ENCODE measurements at places on chromosomes 5 and 9. TPM values are rescaled to one million over a fixed set of nuclear protein-coding genes. Genes with fewer than 3 reads are reported as not detected.

- no peak overlapping the region for H3K4me3 ChIP-seq
- no peak overlapping the region for H3K27ac ChIP-seq
- H3K36me3 ChIP-seq, result no peaks in the 10 kb centered on the region
- H3K4me1 ChIP-seq, result peaks cover 15% of the 10 kb centered on the region
These were observed 419.8 kb downstream of the PLK2 start for GRCh38 chr5:58040044-58040443.

TXNDC15 gene
- polyA plus RNA-seq, result 35.8 TPM

DNA sequence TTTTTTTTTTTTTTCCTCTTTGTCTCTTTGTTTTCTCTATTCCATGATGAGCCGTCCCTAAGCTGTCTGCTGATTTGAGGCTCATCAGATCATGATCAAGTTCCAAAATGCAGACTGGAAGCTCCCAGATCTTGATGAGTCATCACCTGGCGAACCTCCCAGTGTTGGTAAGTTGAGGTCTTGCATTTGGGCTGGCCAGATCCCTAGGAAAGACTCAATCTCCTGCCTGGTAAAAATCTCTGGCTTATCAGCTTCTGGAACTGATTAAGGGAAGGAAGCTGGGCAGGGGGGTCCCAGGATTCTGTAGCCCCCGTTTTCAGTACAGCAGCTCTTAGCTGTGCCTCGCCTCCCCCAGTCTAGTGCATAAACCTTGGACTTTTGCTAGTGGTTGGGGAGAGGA is 69.0 kb downstream of the TSPAN17 start:
- peak; percentile 55 for DNase-seq
- no peaks in the 10 kb centered on the region for H3K36me3 ChIP-seq
- no peaks in the 10 kb centered on the region for H3K4me1 ChIP-seq
- no peak overlapping the region for H3K4me3 ChIP-seq
- no peak overlapping the region for H3K27ac ChIP-seq

GRCh38 chr5:41083306-41083705 is 12.2 kb upstream of the MROH2B start:
- DNase-seq, result no peak
- no peaks in the 10 kb centered on the region for H3K36me3 ChIP-seq
- no peak overlapping the region for H3K27ac ChIP-seq
- H3K27me3 ChIP-seq, result no peaks in the 10 kb centered on the region
- no peak overlapping the region for H3K4me3 ChIP-seq

DNA sequence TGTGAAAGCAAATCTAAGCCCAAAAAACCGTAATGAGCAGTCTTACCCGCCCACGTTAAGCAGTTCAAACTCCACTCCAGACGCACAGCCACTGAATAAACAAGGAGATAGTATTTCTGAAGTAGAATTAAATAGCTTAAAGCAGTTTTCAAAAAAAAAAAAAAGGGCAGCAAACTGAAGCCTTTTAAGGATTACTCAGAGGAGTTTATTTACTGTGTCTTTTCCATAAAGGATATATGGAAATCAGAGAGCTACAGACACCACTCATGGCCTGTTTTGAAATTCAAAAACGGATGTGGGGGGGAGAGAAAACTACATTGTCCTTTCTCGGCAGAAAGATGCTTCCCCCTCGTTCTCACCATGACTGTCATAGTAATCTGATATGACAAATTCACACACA is 83.7 kb upstream of the IRX1 start:
- H3K27ac ChIP-seq, result no peak overlapping the region
- no peaks in the 10 kb centered on the region for H3K27me3 ChIP-seq
- H3K4me1 ChIP-seq, result no peaks in the 10 kb centered on the region
- no peaks in the 10 kb centered on the region for H3K36me3 ChIP-seq
- H3K4me3 ChIP-seq, result no peak overlapping the region

DNA sequence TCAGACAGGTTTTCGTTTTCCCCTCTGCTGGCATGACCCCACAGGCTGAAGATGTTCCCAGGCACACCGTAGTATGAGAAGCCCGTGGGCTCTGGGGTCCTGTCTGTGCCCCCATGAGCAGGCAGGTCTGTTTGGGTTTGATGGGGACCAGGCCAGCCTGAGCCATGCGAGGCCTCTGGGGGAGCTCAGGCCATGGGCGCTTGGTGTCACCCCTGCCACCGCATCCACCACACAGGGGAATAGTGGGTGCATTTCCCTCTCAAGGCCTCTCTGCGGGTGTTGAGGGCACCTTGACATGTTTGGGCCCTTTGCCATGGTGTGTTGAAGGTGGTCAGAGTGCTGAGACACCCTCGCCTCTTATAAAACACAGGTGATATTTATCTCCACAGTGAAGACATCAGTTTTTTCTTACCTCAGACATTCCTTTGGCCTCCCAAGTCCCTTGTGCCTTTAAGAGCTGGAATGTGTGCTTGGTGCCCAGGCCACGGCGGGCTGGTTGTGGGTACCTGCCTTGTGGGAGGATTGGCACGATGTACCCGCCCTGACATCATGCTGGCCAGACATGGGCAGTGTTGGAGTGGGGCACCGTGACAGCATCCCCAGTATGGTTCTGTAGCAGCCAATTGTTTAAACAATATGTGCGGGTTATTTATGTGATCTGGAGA is 68.3 kb downstream of the WNK2 start:
- no peak overlapping the region for H3K4me3 ChIP-seq
- no peak for DNase-seq
- H3K27ac ChIP-seq, result no peak overlapping the region
- peaks cover 3% of the 10 kb centered on the region for H3K27me3 ChIP-seq
- no peaks in the 10 kb centered on the region for H3K4me1 ChIP-seq
- H3K36me3 ChIP-seq, result no peaks in the 10 kb centered on the region

MAMDC2 gene
- polyA plus RNA-seq, result 1.3 TPM

DNA sequence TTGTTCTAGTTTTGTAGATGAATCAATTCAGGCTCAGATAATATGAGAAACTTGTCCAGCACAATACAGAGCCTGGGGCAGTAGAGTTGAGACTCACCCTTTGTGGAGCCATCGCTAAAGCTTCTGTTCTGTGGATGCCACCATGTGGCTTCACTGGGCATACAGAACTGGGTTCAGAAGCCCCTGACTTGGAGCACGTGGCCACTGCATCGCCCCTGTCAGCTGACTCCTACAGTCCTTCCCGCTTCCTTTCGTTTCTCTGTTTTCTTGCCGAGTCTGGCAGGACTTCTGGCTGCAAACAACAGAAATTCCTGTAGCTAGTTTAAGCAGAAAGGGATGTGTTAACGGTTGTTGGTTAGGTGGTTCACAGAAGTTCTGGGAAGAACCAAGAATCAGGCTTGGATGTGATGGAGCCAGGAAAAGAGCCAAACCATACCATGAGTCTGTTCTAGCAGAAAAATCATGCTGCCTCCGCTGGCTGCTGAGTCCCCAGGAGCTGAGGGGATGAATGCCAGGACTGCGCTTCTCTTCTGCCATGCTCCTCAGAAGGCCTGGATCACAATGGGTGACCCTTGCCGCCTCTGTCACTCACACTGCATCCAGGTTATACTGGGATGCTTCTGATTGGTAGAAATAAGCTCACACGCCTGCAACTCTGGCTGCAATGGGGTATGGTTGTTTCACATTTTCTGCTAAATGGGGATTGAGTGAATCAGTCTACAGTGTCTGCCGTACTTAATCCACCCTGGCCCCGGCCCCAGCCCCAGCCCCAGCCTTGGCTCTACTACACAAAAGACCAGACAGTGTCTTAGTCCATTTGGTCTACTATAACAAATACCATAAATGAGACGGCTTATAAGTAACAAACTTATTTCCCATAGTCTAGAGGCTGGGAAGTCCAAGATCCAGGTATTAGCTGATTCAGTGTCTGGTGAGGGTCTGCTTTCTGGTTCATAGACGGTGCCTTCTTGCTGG is 262.5 kb downstream of the GOLPH3 start:
- H3K27ac ChIP-seq, result peak overlapping the region; percentile 16
- no peak overlapping the region for H3K4me3 ChIP-seq
- H3K36me3 ChIP-seq, result no peaks in the 10 kb centered on the region
- peaks cover 31% of the 10 kb centered on the region for H3K4me1 ChIP-seq

GRCh38 chr9:136964171-136964689 is 12.2 kb downstream of the LCN12 start:
- no peaks in the 10 kb centered on the region for H3K36me3 ChIP-seq
- H3K4me3 ChIP-seq, result no peak overlapping the region
- H3K4me1 ChIP-seq, result peaks cover 8% of the 10 kb centered on the region
- H3K27me3 ChIP-seq, result no peaks in the 10 kb centered on the region
- H3K27ac ChIP-seq, result no peak overlapping the region

DNA sequence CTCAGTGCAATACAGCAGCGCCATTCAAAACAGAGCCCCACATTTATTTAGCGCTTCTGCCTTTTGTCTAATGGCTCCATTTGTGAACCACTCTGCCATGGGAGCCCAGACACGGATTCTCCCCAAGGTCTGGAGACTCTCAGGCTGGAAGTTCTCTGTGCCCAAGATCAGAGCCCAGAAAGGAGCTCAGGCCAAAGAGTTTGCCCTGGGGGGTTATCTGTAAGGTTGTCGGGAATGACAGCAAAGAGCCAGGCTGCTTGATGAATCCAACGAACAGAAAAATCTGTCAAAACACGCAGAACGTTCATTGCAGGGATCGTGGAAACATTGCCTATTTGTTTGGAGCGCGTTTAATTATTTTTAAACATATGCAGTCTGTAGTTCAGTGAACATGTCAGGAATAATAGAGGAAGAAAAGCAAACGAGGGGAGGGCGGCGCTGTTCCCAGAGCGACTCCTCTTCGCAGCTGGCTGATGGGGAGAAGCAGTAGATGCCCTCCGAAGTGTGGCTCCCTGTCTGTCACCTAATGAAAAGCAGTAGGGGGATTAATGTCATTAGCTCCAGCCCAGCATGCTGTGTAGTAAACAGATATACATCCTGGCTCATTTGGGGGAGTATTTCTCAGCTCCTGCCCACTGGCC is 464.9 kb upstream of the MPDZ start:
- peaks cover 4% of the 10 kb centered on the region for H3K4me1 ChIP-seq
- no peaks in the 10 kb centered on the region for H3K27me3 ChIP-seq
- no peak for DNase-seq
- H3K4me3 ChIP-seq, result no peak overlapping the region
- no peaks in the 10 kb centered on the region for H3K36me3 ChIP-seq

RAB3C gene
- not detected for polyA plus RNA-seq

PCDHA9 gene
- polyA plus RNA-seq, result 0.01 TPM

DNA sequence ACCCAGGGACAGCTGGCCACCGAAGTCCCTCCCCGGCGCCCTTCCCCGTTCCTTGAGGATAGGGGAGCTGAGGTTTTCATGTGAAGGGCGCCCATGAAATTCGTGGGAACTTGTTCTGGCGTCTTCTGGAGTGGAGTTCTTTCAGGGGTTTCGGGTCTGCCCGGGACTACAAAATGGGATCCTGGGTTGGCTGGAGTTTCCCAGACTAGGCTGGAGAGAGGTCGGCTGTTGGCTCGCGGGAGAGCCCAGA is 3.6 kb upstream of the RGMB start:
- no peaks in the 10 kb centered on the region for H3K36me3 ChIP-seq
- peak overlapping the region; percentile 97 for H3K4me3 ChIP-seq
- DNase-seq, result no peak
- no peaks in the 10 kb centered on the region for H3K27me3 ChIP-seq
- H3K4me1 ChIP-seq, result peaks cover 16% of the 10 kb centered on the region

EPB41L4B gene
- 13.7 TPM for polyA plus RNA-seq

OR1Q1 gene
- polyA plus RNA-seq, result not detected

DNA sequence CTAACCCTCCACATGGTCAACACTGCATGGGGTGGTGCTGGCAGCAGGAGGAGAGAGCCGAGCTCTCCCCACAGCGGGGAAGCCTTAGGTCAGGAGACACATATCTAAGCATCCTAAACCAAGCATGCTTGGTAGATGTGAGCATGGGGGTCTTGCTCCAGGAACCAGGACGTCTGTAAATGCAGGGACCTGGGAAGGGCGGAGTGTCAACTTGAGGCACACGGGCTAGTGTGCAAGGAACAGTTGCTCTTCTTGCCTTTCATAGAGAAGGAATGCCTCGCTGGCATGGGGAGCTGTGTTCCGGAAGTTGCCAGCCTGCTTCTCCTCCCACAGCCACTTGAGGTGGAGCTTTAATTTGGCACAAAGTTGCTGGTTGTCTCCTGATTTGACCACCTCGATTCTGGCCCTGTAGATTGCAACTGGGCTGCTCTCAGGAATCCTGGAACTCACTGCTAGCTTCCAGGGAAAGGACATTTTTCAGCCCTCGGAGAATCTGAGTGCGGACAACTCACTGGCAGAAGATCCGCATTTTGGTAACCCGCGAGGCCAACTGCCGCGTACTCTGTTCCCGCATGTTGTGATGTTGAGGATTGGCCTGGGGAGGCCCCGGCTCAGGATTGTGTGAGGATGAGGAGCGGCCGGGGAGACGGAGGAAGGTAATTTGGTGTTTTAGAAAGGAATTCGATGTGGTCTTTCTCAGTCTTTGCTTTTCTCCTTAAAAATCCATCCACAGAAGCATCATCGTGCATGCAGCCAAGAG is 370.3 kb upstream of the IRX1 start:
- no peaks in the 10 kb centered on the region for H3K27me3 ChIP-seq
- H3K4me3 ChIP-seq, result no peak overlapping the region
- no peaks in the 10 kb centered on the region for H3K36me3 ChIP-seq
- H3K4me1 ChIP-seq, result no peaks in the 10 kb centered on the region
